ENCODE measurements at places on chromosomes 6 and 20.

DNA sequence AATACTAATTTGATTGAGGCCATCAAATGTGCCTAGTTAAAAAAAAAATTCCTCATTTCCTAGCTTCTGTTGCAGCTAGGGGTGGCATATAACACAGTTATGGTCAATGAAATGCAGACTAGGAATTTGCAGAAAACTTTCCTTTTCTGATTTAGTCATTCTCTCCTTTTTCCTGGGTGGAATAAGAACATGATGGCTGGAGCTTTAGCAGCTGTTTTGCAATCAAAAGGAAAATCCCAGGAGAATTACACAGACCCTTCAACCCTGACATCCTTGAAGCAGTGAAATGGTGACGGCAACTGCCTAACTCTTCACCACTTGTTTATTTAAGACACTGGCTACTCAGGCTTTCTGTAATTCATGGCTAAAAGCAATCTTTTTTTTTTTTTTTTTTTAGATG lies 23.1 kb upstream of the RIMS4 start:
- DNase-seq: no peak

DNA sequence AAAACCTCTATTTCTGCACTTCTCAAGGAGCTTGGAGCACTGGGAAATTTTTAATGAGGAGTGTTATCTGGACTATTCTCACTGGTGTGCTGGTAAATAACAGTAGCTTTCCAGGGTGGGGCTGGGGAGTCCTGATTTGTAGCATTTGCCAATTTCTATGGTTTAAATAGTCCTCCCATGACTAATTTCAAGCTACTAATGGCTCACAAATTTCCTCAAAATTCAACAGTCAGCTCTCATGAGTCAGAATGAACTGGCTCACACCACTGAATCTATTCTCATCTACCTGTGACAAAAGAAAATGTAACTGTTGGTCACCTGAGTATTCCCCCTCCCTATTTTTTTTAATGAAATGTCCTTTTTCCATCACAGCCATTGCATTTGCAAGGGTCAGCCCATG lies 449.6 kb downstream of the KIF16B start:
- DNase-seq: no peak

DNA sequence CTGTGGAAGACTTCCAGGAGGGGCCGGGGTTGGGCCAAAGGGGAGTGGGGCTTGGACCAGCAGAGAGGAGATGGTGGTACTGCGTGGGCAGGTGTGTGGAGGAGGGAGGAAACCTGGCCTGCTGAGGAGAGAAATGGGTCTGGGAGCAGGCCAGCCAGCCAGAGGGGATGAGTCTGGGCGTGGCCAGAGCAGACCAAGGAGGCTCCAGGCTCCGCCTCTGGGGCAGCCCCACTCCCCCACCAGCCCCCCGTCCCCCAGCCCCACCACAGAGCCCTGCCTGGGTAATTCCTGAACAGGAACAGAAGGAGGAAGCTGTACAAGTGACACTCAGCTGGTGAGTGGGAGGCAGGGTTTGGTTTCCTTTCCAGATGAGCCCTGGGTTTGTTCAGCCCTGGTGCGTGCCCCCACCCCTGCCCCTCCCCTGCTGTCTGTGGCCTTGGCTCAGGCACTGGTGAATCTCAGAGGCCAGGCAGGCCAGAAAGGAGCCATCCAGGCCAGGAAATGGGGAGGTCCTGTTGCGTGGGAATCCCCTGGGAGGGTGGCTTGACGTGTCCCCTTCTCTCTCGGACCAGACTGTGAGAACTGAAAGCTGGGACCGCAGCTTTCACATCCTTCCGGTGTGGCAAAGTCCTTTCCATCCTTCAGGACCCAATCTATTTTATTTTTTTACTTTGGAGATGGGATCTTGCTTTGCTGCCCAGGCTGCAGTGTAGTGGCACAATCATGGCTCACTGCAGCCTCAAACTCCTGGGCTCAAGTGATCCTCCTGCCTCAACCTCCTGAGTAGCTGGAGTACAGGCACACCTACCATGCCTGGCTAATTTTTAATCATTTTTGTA lies 9.4 kb upstream of the SRC start:
- no peak for DNase-seq

DNA sequence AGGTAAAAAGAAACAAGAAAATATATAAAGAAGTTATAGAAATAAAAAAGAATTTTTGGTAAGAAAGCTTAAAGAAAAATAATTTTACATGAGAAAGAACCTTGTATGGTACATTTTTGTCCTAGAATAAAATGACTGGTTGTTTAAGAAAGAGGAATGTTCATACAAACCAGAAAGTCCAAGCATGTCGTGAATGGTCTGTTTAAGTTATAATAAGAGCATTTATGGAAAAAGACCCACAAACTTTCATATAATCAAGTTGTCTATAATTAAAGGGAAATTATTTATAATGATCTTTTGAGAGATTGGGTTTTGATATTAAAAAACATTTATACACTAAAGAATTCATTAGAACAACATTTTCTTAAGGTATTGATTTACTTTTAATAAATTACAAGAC lies 27.8 kb upstream of the FAM110A start:
- no peak for DNase-seq

DNA sequence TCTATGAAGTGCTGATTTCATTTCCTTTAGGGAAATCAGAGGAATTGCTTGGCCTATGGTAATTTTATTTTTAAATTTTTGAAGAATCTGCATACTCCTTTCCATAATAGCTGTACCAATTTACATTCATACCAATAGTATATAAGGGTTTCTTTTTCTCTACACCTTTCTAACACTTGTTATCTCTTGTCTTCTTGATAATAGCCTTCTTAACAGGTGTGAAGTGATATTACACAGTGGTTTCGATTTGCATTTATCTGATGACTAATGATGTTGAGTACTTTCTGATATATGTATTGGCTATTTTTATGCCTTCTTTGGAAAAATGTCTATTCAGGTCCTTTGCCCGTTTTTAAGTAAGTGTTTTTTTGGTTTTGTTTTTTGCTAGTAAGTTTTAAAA lies 40.8 kb downstream of the SMAP1 start:
- DNase-seq: no peak

- no peak for DNase-seq
Measured at GRCh38 chr6:14694308-14694707, 551.6 kb upstream of the JARID2 start.

DNA sequence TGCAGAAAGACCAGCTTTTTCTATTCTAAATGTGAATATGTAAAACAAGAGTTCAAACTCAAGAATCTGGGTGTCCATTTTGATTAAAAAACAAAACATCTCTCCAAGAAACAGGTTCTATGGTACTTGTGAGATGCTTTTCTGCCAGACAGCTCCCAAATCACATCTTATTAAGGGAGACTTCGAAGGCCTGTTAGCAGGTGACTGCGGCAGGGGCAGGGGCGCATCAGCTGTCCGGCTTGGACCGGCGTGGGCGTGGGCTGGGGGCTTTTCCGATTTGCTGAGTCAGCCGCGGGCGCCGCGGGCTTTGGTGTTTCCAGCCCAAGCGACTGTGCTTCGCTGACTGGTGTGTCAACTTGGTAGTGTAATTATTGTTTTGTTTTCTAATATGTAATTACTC lies 32.6 kb downstream of the TFAP2A start:
- DNase-seq: no peak

DNA sequence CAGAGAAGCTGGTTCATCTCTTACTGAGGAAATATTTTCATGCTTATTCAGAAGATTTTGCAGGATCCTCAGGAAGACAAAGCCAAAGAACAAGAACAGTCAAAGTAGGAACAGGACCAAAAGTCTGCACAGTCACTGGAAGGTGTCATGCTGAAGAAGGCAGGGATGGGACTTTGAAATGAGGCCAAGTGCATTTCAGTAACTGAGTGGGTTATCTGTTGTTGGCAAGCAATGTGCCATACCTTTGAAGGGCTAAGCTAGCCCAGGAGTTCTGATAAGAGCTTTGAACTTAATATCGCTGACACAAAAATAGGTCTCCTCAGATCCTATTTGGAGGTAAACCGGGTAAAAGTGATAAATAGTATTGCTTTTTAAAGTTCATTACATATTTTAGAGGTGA lies 31.5 kb downstream of the SLC16A10 start:
- DNase-seq: no peak

- DNase-seq: no peak
Measured at GRCh38 chr20:44618318-44618731, 33.2 kb downstream of the ADA start.

DNA sequence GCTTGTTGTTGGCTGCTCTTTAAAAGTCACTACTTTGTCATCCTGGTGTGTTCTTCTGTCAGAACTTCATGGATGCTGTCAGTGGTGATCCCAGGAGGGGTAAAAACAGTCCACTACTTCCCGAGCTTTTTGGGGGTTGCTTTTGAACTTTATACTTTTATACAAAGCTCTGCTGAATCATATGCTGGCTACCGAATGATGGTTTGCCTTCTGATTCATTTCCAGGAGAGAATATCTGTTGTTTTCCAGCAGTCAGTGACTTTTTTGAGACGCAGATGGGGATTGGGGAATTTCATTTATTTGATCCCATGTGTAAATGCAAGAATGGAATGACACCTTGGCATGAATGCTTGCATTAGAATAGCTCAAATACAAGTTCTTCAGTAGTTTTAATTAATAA lies 32.7 kb upstream of the COL10A1 start:
- DNase-seq: no peak

DNA sequence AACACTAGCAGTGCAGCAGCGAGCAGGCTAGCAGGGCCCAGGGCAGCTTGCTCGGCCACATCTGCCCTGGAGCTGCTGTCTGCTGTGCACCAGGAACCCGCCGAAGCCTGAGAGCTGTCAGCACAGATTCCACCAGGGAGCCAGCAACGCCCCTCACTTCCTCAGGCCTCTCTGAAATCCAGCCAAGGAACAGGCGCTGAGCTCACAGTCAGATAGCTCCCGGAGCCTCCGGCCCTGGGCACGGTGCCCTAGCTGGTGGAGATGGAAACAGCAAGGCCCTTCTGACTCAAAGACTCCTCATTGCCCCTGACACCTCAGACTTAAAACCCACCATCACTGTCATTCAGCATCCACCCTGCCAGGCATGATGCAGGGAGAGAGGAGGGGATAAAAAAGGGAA lies 839.4 kb downstream of the MAFB start:
- no peak for DNase-seq

DNA sequence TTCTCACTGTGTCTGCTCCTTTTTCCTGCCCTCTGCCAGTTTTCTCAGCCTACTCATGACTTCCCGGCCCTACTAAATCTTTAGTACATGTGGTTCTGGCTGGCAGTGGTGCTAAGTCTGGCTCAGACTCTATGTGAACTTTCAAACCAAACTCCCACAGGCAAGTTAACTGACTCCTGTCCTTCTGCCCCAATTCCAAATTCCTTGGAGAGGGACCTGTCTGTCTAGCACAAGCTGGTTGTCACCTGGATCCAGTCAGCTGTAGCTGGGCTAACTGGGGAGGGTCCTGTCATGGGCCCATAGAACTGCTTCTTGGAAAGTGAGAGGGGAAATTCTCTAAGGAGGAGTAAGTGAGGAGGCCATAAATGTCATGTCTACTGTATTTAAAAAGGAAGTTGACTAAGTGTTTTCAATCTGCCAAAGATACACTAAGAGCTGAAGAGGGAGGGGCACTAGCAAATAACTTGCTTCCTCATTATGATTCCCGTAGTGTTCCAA lies 240.1 kb downstream of the KCNQ5 start:
- no peak for DNase-seq

- DNase-seq: no peak
Measured at GRCh38 chr6:65557224-65557623, 149.8 kb downstream of the EYS start.

DNA sequence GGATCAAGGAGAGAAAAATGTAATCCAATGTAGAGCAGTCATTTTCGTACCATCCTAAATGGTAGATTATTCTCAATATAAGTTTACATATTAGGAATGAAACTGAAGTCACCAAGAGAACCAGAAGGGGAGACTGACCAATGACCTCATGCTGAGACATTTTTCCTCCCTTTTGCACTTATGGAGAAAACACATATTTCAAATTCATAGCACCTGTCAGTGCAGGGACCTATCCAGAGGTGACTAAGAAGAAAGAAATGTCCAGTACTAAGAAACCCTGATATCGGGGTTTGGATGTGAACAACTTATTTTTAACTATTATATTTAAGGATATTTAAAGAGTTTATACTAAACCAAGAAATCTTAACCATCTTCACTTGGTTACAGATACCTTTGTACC lies 16.6 kb upstream of the LYRM2 start:
- DNase-seq: no peak

DNA sequence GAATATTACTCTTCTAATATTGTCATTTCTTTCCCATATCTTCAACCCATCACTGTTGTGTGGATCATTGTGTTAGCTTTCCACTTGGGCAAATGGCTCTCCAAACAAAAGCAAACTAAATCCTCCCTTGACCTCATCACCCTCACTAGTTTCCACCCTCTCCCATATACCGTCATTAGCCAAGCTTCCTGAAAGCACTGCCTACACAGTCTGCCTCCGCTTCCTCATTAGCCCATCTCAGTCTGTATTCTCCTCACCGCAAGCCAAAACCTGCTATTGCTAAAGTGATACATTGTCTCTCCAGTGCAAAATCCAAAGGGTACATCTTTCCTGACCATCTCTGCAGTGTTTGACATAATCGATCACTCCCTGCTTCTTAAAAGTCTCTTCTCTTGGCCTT lies 212.6 kb downstream of the CLIC5 start:
- no peak for DNase-seq

- no peak for DNase-seq
Measured at GRCh38 chr6:90329386-90330077, 32.9 kb upstream of the BACH2 start.

GRCh38 chr20:63696306-63696627 lies 185 bp upstream of the TNFRSF6B start:
- no peak for DNase-seq

GRCh38 chr6:157056275-157056674 lies 267.0 kb downstream of the TMEM242 start:
- DNase-seq: no peak

- DNase-seq: no peak
Measured at GRCh38 chr6:27669624-27670301, 196.9 kb upstream of the ZNF184 start.

GRCh38 chr6:34514112-34514511 lies 42.0 kb downstream of the SPDEF start:
- DNase-seq: no peak

DNA sequence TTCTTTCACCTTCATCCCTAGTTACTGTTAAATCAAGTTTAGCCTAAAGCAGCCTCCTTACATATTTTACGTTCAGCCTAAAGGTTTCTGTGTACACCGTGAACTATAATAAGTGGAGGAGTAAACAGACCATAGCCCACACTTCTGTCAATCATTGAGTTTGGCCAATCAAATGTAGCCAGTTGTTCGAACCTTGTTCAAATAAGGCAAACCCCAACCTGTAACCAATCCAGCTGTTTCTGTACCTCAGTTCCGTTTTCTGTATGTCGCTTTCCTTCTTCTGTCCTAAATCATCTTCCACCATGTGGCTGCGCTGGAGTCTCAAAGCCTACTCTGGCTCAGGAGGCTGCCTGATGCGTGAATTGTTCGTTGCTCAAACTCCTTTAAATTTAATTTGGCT lies 1.8 kb upstream of the FBXO30 start:
- DNase-seq: no peak

GRCh38 chr6:29426654-29427053 lies 11.9 kb downstream of the OR12D1 start:
- DNase-seq: no peak

Data from activated naive CD4-positive, alpha-beta T cell (primary cell).